ENCODE measurements at places on chromosomes 2 and 18.

GRCh38 chr2:113370478-113371091 is 66.9 kb upstream of the ZNG1B start:
- DNase-seq: peak; percentile 71

DNA sequence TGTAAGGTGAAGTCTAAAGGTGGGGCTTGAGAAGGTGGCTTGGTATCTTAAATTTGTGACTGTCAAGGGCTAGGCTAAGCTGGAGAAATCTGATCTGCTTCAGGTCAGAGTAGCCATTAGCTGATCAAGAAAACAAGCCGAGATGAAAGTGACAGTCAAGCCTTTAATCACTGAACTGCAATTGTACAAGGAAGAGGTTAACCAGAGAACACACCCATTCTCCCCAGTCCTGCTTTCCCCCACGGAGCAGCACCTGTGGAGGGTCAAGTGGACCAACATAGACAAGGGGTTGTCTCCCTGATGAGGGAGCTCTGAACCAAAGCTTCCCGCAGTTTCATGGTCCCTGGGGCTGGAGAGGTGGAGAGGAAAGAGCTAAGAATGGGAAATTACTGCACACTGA is 901.2 kb downstream of the DCC start:
- no peak for DNase-seq

DNA sequence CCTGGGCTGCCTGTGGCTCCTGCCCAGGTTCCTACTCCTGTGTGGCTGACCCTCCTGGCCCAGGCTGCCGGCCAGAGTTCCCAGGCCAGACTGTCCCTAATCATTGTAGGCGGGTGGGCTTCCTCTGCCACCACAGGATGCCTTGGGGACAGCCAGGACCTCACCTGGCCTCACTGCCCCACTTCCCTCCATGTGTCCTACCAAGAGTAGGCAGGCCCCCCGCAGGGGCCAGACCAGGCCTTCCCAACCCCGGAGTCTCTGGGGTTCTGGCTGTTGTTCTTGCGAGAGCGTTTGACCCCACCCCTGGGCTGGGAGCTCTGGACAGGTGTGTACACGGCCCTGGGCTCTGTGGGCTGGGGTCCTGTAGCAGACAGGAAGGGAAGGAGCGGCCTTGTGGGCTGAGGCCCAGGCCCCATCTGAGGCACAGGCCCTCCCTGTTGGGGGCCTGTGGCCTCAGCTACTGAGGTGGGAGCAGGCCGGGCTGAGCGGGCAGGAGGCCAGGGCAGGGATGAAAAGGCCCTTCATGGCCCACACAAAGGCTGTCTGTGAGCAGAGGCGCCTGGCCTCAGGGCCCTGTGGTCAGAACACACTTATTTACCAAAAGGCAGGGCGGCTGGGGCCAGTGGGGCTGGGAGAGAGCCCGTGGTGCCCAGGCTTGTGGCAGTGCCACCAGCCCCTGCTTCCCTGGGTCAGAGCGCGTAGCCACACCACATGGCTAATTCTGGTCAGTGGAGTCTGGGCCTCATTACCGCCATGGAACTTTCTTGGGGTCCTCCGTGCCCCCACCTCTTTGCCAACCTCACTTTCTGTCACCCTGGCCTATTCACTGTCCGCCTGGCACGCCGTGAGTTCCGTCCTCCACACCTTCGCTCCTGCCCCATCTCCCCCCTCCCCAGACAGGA is 2.0 kb downstream of the SNORC start:
- DNase-seq: no peak

GRCh38 chr2:72919414-72920317 is 2.3 kb downstream of the EMX1 start:
- no peak for DNase-seq

DNA sequence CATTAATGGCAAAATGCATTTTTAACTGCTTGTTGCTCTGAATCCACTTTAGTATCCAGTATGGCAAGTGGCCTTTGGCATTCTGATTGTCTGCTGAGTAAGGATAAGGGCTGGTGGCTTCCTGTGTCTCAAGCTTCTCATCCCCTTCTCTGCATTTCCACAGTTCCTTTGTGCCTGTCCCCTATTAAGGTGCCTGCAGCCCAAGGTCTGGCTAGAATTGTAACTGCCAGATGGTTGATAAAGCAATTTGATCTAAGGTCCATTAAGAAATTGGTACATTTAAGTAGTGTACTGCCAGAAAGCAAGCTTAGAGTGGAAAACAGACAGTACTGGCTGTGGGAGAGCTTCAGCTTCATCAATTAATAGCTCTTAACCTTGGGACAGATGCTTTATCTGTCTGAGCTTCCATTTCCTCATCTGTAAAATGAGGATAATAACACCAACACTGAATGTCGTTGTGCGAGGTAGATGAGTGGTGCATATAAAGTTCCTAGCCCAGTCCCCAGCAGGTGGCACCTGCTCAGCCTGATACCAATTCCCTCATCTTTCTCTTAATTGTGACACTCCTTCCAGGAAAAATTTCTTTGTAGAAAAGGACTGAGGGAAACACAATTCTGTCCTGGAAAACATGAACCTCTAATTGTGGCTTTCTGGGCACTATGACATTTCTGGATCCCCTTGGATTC is 570.6 kb upstream of the GCFC2 start:
- DNase-seq: no peak

DNA sequence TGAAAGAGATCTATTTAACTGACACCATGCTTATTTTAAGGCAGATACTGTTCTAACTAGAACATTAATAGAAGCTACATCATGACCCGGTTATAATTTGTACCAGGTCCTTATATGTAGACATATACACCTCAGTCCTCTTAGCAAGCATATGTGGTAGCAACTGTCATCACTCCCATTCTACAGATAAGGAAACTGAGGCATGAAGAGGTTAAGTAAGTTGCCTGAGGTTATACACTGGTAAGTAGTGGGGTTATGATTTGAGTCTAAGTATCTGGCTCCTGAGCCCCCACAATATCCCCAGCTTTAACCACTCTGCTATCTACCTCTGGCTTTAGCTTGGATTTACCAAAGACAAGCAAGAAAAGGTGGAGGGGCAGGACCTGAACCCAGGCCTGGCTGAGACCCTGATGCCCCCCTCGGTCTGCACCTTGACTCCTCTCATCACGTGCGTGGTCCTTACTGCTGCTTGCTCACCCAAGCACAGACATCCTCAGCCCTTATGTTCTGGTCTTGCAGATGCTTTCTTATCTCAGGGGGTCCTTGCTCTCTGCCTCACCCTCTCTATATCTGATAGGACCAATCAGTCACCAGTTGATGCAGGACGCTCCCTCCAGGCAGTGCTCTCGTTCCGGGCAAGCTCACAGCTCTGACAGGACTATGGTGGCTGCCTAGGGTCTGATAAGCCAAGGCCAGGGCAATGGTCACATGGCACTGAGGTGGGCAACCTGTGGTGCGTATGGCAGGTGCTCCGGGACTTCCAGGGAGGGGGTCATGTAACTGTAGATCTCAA is 4.0 kb downstream of the DYSF start:
- DNase-seq: no peak

GRCh38 chr2:61727746-61728145 is 126.1 kb downstream of the FAM161A start:
- no peak for DNase-seq
